ENCODE measurements at places on chromosomes 3 and 15.
A peak's percentile ranks its signal among the peaks of the same experiment; 100 is the strongest.

DNA sequence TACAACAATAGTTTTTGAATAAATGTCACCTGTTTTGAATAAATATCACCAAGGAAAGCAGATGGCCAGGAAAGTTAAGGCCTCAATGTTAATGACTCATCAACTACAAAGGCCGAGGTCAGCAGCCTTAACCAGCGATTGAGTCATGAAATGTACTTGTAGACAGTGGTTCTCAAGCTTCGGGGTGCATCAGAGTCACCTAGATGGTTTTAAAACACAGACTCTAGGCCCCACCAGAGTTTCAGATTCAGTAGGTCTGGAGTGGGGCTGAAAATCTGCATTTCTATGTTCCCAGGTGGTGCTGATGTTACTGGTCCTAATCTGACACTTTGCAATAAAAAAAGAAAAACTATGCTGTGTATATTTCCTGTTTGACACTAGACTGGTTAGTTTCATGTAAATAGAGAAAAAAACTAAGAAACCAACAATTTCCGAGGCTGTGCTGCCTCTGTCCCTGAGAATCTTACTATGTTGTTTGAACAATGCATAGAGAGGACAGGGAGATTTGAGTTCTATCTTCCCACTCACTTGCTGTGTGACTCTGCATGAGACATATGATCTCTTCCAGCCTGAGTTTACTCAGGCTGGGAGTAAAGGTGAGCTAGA is 9.8 kb downstream of the RAB27A start:
- peak; percentile 86 for DNase-seq

DNA sequence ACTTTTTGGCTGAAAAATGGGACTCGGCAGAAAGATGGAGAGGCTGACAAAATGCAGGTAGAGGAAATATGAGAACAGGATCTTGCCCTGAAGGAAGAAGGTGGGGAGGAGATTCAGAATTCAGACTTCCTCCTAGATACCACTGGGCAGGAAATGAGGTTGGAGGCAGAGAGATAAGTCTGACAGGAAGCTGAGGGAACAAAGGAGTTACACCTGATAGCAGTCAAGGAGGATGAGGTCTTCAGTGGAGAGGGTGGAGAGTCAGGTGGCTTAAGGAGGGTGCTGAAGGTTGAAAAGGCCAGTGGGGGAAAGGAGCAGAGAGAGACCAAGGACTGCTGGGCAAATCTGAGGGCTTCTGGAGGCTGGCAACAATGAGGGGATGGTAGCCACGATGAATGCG is 56.8 kb downstream of the CCR4 start:
- DNase-seq: no peak

DNA sequence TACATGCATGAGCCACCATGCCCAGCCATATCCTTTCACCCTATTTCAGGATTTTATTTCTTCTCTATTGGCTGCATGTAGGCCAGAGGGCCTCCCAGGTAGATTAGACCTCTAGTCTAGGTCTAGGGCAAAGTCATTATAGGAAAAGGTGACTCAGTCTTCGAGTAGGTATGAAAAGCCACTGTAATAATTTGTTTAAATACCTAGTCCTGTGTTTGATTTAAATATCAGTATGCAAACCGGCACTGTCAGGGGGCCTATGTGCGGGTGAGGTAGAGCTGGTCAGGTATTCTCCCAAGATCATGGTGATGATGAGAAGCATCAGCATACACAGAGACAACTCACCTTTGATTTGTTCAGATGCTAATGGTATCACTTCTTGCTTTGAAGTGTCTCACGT is 101.4 kb upstream of the UMPS start:
- no peak for DNase-seq

DNA sequence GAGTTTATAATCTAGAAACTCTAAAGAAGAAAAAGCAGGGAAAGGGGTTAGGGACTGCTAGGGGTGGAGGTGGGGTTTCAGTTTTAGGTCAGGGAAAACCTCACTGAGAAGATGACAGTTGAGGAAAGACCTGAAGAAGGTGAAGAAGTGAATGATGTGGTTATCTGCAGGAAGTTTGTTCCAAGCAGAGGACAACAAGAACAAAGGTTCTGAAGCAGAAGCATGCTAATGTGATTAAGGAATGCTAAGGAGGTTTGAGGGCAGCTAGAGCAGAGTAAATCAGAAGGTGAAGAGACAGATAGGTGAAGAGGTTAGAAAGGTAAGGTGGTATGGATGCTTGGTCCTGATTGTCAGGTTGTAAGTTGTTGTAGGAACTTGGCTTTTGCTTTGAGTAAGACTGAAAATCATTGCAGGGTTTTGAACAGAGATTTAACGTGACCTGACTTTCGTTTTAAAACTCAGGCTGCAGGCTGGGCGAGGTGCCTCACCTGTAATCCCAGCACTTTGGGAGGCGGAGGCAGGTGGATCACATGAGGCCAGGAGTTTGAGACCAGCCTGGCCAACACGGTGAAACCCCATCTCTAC is 8.6 kb downstream of the OXSR1 start:
- DNase-seq: no peak

GRCh38 chr3:194277786-194278130 is 73.4 kb downstream of the CPN2 start:
- peak; percentile 42 for DNase-seq

DNA sequence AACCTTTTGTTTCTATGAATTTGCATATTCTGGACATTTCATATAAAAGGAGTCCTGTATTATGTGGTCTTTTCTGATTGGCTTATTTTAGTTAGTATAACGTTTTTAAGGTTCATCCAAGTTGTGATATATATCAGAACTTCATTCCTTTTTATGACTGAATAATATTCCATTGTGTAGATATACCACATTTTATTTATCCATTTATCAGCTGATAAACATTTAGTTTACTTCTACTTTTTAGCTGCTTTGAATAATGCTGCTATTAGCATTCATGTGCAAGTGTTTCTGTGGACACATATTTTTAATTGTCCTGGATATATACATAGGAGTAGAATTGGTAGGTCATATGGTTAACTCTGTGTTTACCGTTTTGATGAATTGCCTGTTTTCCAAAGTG is 498.5 kb upstream of the ADAMTS9 start:
- no peak for DNase-seq

GRCh38 chr3:53595660-53596059 is 101.2 kb downstream of the CACNA1D start:
- DNase-seq: no peak

- DNase-seq: peak; percentile 84
These were observed 33.9 kb upstream of the TBC1D23 start for GRCh38 chr3:100226712-100227429.

- DNase-seq: no peak
These were observed 677.5 kb downstream of the ZPLD1 start for GRCh38 chr3:103112273-103112672.

DNA sequence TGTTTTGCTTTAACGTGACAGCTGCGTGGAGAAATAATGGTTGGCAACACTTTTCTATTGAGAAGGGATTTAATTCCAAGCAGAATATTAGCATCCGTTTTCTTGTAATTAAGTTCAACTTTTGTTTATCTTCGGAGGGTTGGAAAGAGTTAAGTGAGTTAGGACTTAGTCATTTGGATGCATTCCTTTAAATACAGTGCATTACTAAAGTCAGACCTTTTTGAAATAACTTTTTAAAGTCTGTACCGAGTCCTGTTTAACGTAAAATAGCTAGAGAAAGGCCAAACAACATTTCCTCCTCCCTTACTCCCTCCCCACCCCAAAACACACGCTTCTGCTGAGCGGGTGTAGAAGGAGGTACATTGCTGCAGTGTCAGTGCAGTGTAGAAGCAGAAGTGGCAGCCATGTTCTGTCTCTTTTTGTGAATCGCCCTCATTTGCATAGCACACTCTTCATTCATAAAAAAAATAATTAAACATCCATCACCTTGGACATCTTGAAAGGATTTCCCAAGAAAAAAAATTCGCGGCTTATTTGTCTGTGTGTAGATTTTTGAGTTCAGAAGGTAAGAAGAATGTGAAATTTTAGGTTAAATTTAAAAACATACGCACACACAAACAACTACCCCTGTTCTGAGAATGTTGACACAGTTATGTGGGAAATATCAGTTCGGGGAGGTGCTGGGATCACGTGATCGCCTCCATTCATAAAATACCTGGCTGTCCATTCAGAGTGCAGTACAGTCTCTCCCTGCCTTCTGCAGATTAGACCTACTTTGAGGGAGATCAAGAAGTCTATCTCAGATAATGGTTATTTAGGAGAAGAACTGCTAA is 1.6 kb downstream of the SPRED1 start:
- DNase-seq: peak; percentile 61

GRCh38 chr15:82173108-82173507 is 89.4 kb downstream of the EFL1 start:
- no peak for DNase-seq

GRCh38 chr3:15794303-15794771 is 3.4 kb downstream of the ANKRD28 start:
- peak; percentile 71 for DNase-seq

- no peak for DNase-seq
These were observed 31.1 kb upstream of the IL16 start for GRCh38 chr15:81165535-81165934.

GRCh38 chr15:78768096-78768495 is 43.2 kb downstream of the ADAMTS7 start:
- DNase-seq: no peak

- no peak for DNase-seq
These were observed 33.1 kb downstream of the BTD start for GRCh38 chr3:15634671-15635070.

GRCh38 chr3:62378311-62378789 is 5.0 kb upstream of the FEZF2 start:
- DNase-seq: no peak

- no peak for DNase-seq
These were observed 135.7 kb upstream of the RAD18 start for GRCh38 chr3:9098716-9099675.

DNA sequence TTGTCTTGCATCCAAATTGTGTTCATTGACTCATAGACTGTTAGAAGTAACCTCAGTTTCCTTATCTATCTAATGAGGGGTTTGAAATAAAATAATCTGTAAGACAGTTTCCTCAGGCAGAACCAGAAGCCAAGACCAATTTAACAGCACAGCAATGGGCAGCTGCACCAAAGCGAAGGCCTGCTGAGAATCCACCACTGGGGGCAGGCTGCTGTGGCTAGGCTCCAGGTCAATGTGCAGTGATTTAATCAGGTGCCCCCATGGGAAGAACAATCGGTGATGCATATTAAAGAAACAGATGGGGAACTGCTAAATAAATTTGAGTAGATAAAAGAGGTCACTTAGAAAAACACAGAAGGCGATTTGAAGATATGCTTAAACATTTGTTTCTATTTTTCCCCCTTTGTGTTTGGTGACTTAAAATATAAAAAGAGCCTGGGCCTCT is 28.0 kb upstream of the TMOD3 start:
- DNase-seq: peak; percentile 40

- no peak for DNase-seq
These were observed 147.5 kb downstream of the LRTM1 start for GRCh38 chr3:54780336-54780735.

GRCh38 chr15:68697711-68698690 is 119.2 kb downstream of the CORO2B start:
- no peak for DNase-seq

DNA sequence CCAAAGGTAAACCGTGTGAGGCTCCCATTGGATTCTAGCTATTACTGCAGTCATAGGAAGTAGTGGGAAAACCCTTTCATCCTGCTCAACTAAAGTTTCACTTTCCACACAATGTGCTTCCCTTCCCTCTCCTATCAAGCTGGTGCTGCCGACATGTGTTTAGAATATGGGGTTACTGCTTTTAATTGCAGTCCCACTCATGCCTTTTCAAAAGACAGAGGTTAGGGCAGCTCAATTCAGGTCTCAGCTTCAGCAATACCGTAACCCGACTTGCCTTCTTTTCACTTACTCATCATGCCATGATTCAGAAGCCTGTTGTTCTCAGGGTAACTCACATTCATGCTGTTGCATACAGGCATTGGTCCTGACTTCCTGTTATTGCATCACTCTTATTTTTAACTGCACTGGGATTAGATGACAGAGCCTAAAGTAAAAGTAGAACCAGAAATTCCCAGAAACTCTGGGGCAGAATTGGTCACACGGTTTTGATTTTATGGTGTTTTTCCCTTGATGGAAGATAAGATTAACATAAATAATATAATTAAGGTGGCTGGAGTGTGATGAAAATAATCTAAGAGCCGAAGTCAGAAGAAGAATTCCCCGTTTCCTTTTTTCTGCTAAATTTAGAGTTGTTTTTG is 45.7 kb downstream of the C2CD4B start:
- peak; percentile 93 for DNase-seq

GRCh38 chr3:76954412-76954811 is 85.5 kb upstream of the ROBO2 start:
- no peak for DNase-seq

DNA sequence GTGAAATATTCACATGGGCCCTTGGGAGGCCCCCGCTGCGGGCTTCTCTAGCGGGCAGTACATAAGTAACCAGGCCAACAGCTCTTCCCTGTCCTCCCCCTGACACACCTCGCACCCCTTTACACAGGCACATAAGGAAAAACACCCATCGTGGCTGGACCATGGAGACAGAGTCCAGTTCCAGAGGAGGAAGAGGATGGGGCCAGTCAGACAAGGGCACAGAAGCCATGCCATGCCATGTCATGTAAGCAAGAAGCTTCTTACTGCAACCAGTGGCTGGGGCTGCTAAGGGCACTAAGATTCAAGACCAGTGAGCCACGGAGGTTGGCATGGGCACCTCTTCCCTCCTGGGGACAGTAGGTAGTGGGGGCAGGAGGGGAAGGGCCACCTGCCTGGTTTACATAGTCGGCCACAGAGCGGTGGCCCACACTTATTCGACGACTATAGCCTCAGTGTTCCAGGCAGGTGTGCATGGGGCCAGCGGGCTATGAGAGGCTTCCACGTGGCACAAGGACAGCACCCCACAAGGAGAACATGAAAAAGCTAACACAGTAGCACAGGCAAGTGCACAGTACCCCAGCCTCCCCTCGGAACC is 5.7 kb upstream of the CYP11A1 start:
- no peak for DNase-seq

DNA sequence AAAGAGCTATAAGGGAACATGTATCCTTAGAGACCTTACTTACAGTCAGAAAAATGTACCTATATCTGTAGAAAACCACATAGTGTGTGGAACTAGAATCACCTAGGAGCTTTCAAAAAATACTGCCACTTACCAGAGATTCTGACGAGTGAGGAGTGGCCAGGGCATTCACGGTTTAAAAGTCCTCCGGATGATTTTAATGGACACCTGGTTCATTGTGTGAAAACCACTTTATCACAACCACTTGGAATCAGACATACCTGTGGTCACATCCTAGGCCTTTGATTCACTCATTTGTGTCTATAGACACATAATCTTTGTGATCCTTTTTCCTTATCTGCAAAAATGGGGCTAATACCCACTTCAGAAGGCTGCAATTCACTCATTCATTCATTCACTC is 159.8 kb downstream of the MBNL1 start:
- no peak for DNase-seq

- no peak for DNase-seq
These were observed 39.9 kb upstream of the ARL14 start for GRCh38 chr3:160637086-160637485.

DNA sequence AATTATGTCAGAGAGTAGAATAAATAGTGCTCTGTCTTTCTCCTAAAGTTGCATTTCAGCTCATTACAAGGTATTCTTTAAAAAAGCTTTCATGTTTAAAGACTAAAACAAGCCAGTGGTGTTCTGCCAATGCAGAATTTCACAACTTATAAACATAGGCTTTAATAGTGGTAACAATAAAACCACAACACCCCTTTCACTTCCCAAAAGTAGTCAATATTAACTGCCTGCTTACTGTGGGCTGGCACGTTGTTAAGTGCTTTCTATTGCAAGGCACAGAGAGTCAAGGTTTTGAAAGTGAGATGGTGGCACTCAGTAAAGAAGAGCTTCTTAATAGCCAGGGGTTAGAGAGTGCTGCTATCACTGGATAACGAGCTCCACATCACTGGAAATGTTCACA is 8.4 kb upstream of the RTP1 start:
- no peak for DNase-seq
